Colonic mucosa (tissue), 4 donors: ENCODE measurements at places on chromosomes 4 and X. TPM values are rescaled to one million over a fixed set of nuclear protein-coding genes. Genes with fewer than 3 reads are reported as not detected.

The GAB3 gene
- total RNA-seq: 1.2 TPM

DNA sequence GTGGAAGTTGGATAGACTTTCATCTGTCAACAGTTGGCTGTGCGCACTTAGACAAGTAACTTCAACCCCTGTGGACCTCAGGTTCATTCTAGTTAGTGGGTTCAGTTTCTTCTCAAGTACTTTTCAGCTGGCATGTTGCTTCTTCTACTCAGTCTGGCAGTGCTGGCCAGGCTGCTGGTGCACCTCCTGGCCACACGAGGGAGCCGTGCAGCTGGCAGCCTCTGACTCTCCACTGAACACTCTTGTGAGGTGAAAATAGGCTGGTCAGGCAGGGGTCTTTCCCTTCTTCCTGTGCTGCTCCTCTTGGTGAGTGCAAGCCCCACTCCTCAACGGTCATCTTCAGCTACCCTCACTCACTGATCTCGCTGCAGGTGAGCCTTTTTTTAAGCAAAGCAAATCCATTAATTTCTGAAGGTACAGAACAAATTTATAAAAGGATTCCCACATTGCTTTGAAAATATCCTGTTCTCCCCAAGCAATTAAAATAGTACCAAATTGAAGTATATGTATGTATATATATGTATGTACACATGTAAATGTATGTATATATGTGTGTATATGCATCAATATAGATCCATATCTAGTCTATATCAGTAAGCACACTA, 30.6 kb downstream of the LONRF3 start:
- no peaks in the 10 kb centered on the region for H3K36me3 ChIP-seq
- no peak overlapping the region for H3K4me3 ChIP-seq
- H3K27me3 ChIP-seq: peaks cover 2% of the 10 kb centered on the region
- DNase-seq: peak; percentile 38
- no peaks in the 10 kb centered on the region for H3K4me1 ChIP-seq
- no peak overlapping the region for H3K27ac ChIP-seq

The MXRA5 gene
- total RNA-seq: 2.4 TPM

GRCh38 chr4:185332575-185333464, 62.9 kb downstream of the LRP2BP start:
- DNase-seq: no peak
- H3K27me3 ChIP-seq: no peaks in the 10 kb centered on the region
- no peaks in the 10 kb centered on the region for H3K4me1 ChIP-seq
- H3K4me3 ChIP-seq: no peak overlapping the region
- no peak overlapping the region for H3K27ac ChIP-seq
- H3K36me3 ChIP-seq: no peaks in the 10 kb centered on the region

The MAGED4 gene
- 1.9 TPM for total RNA-seq

DNA sequence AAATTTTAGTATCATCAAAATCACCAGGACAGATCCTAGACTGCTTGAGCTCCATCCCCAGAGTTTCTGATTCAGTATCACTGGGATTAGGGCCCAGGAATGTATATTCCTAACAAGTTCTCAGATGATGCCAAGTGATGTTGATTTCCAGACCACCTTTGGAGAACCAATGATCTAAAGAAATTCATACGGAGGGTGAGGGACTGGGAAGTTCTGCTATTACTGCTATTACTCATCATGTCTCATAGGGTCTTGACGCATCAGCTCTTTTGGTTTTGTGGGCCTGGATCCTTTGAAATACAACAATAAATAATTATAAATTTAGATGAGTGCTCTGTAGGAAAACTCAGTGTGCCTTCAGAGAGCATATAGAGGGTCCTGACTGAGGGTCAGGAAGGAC, 59.8 kb upstream of the LGI2 start:
- H3K36me3 ChIP-seq: no peaks in the 10 kb centered on the region
- H3K4me3 ChIP-seq: no peak overlapping the region
- H3K27ac ChIP-seq: no peak overlapping the region
- DNase-seq: no peak
